ENCODE measurements at places on chromosomes 2 and 18.

GRCh38 chr18:44937960-44938719 lies 257.5 kb downstream of the SETBP1 start:
- no peak for DNase-seq

- no peak for DNase-seq
These were observed 30.1 kb upstream of the TMEM87B start for GRCh38 chr2:112024896-112025491.

DNA sequence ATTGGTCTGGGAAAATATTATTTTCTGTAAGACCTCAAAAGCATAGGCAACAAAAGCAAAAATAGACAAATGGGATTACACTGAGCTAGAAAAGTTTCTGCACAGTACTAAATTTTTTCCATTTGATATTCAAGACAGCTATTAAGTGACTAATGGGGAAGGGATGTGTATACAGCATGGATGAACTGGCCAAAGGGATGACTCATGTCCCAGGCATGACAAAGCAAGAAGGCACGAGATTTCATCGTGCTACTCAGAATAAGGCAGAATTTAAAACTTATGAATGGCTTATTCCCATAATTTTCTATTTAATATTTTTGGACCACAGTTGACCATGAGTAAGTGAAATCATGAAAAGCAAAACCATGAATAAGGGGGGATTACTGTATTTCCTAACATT lies 1250.1 kb upstream of the GYPC start:
- DNase-seq = no peak

DNA sequence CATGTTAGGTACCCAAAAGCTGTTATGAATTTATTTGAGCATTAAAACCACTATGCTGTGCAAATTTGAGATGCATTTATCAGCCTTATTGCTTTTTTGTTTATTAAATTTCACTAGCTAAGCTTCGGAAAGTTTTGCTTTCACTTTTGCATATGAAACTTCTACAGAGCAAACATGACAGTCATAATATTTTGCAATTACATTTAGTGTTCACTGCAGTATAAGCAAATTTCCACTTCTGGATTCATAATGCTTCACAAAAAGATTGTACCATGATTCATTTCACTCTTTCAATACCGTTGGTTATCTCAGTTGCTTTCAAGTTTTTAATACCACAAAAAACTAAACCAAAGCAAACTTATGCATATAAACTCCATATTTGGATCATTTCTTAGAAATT lies 228.7 kb upstream of the SLC8A1 start:
- peak; percentile 16 for DNase-seq

DNA sequence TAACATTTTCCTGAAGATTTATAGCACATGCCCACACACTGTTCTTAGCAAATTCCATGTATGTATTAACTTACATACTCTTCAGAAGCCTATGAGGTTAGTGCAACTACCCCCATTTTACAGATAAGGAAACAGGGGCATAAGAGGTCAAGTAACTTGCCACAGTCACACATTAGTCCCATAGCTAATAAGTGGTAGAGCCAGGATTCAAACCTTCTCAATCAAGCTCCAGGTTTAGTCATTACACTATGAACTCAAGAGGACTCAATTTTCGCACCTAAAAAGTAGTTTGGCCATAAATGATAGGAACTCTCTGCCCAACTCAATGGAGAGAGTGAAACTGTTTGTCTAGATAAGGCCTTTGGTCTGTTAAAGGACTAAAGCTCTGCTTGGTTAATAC lies 9.7 kb upstream of the RIF1 start:
- DNase-seq = no peak

DNA sequence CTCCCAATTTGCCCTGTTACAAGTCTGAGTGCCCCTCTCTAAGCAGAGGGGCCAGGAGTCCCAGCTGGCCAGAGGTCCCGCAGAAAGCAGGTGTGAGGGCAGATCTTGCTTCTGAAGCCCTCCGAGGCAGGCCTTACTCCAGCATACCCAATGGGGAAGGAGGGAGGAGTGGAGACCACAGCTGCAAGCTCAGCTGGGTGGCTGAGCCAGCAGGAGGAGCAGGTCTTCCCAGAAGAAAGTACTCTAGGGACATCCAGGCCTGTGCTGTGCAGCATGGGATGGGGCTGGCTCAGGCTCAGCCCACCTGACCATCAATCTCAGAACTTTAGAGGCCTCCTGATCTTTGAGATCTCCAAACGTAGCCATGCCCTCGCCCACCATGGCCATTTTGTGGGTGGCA lies 31.3 kb downstream of the PLB1 start:
- no peak for DNase-seq

DNA sequence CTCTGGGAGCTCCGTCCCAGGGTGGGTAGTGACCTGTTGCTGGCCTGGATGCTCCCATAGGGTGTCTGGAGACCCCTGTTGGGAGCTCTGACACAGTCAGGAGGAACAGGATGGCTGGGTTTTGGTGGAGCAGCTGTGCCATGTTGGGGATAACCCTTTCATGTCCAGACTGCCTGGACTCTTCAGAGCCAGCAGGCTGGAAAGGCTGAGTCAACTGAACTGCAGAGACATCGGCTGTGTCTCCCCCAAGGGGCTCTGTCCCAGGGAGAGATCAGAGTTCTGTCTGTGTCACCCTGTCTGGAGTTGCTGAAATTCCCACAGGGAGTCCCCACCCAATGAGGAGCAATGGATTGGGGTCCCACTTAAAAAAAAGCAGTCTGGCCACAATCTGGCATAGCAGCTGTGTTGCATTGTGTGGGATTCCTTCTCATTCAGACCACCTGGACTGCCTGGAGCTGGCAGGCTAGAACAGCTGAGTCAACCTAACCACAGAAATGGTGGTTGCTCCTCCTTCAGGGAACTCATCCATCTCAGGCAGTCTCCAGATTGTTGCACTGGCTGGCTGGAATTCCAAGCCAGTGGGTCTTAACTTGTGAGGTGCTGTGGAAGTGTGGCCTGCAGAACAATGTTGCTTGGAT lies 37.2 kb downstream of the AGPS start:
- no peak for DNase-seq

DNA sequence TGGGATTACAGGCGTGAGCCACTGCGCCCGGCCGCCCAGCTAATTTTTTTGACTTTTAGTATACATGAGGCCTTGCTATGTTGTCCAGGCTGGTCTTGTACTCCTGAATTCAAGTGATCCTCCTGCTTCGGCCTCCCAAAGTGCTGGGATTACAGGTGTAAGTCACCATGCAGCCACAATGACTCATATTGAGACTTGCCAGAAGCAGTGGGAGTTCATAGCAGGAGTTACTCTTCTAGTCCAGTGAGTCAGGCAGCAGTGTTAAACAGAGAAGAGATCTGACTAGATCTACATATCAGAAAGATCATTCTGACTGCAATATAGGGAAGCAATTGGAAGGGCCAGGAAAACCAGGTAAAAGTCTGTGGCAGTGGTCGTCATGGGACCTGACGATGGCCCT lies 1.5 kb upstream of the FLACC1 start:
- peak; percentile 70 for DNase-seq

- peak; percentile 91 for DNase-seq
These were observed 44.8 kb downstream of the SETBP1 start for GRCh38 chr18:44725300-44726058.

GRCh38 chr2:21404827-21405625 lies 281.3 kb downstream of the TDRD15 start:
- no peak for DNase-seq

DNA sequence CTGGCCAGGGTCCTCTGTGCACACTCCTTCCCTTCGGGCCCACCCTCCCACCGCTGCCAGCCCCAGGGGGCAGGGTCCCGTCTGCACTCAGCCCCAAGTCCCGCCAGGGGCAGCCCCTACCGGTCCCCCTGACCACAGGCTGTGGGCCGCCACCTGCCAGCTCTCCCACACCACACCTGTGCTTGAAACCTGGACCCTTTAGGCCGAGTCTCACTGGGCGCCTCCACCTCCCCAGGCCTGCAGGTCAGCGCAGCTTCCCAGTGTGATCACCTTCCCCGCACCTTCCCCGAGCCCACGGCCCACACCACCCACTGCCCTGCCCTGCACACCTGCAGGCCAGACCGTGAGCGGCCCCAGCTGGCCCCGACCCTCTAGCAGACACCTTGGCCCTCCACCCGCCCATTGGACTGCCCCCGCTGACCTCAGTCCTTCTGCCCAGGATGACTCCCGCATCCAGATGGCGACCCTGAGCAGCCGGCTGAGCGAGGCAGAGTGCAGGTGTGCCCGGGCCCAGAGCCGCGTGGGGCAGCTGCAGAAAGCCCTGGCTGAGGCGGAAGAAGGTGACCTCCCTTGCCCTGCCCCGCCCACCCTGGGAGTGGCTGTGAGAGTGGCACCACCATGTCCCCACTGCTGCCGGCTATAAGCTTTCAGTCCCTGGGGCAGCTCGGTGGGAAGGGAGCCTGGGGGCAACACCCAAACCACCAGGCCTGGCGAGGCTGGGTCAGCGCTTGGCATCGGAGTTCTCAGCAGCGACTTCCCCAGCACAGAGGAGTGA lies 31.3 kb upstream of the SNED1 start:
- DNase-seq = no peak

- DNase-seq = no peak
These were observed 47.7 kb downstream of the ATIC start for GRCh38 chr2:215359576-215359922.

DNA sequence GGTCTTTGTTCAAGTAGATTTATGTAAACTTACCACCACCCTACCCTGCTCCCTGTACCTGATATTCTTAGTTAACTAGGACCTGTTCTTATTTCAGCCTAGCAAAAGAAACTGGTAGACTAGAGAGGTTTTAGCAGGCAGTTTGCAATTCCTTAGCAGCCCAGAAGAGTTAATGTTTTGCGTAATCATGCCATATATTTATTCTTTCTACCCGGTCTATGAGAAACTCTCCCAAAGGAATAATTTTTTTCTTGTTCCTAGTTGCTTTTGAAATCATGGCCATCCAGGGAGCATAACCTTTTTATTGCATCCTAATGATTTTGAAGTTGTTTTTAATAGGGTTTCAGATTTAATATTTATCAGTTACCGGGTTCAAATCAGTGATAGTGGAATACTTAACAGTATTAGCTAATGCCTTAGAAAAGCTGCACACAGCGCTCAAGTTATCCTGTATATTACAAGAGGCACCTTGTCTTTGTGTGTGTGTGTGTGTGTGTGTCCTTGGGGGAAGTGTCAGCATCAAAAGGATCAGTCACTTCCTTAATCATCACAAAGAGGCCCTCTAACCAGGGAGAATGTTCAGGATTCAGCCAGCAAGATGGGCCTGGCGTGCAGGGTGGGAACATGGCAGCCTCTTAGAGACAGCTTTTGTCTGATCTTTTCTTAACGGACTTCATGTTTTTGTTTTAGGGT lies 52.9 kb downstream of the CABLES1 start:
- DNase-seq = no peak

DNA sequence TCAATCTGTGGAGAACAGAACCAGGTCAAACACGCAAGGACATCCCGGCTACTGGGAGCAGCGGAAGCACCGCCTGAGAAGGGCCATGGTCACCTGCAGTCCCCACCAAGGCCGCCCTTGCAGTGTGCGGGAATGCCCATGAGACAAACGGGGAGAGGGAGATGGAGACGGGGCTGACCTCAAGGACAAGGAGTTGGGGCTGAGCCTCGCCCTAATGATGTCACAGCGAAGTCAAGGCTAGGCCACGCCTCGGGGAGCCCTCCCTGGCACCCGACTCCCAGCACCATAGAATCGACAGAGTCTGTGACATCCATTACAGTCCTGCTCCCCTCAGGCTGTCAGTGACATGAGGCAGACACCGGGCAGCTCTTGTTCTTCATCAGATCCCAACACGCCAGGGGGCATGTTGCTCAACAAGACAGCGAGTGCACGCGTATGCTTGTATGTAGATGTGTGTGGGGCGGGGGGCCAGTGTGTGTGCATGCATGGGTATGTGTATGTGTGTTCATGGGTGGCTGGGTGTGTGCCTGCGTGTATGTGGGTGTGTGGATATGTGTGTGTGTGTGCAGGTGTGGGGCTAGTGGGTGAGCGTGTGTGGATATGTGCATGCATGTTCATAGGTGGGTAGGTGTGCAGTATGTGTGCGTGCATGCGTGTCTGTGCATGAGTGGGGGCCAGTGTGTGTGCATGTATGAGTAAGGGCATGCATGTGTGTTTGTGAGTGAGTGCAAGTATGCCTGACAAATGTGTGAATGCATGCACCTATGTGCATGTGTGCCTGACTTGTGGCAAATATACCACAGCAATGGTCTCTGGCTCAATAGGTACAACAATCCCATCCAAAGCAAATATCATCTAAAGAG lies 57.0 kb downstream of the ANKMY1 start:
- DNase-seq = no peak

GRCh38 chr18:43805646-43806194 lies 528.4 kb upstream of the SYT4 start:
- no peak for DNase-seq

- DNase-seq = no peak
These were observed 5.5 kb downstream of the RALB start for GRCh38 chr2:120258196-120258595.

- no peak for DNase-seq
These were observed 54.8 kb upstream of the DOCK10 start for GRCh38 chr2:225097035-225097434.

- DNase-seq = no peak
These were observed 448.6 kb downstream of the BCL11A start for GRCh38 chr2:60104514-60105505.

GRCh38 chr2:106833256-106833655 lies 52.7 kb downstream of the ST6GAL2 start:
- no peak for DNase-seq

- no peak for DNase-seq
These were observed 5.6 kb downstream of the ACMSD start for GRCh38 chr2:134843968-134844367.

DNA sequence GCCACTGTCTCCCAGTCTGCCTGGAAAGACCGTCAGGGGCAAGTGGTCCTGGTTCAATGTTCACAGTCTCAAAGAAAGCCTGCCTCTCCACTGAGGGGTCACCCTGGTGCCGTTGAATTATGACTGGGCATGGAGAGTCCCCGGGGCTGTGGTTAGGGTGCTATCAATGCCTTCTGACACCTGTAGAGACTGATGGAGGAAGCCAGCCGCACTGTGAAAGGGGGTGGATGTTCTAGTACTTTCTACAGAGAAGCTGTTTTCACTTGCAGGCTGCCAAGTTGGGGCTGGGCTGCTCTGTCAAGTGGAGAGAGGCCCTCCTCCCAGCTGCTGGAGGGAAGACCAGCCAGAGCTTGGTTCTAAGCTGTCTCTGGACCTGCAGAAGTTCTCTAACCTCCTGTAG lies 80.5 kb downstream of the BCL2L11 start:
- no peak for DNase-seq

DNA sequence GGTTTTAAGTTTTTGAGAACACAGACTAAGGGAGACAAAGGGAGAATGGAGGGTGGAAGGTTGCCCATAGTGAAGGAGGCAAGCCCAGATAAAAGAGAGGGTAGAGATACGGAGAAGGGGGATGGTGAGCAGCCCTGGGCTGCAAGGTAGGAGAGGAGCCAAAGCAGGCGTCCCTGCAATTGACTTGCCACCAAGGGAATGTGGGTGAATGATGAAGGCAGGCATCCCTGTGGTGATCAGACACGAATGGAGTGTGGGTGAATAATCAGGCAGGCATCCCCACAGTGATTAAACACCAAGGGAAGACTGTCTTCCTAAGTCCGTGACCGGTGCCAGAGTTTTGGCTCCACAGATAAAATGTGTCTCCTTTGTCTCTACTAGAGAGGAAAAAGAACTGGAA lies 16.5 kb upstream of the ALPK2 start:
- DNase-seq = no peak
